ENCODE measurements at places on chromosomes 1 and 21.

DNA sequence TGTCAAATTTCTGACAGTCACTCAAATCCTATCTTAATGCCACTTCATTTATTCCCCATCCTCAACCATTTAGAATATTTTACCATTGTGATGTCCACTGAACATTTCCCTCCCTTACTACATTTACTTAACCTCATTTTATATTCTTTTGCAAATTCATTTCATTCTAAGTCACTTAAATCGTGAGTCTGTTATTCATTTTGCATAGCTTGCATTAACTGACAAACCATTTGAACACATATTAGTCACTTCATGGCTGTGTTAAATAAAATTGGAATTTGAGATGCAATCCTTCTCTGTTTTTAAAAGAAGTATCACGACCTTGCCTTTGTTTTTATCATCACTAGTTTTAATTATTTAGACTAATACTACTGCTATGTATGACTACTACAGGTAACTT, 199.4 kb upstream of the COL11A1 start:
- DNase-seq, result no peak

GRCh38 chr21:44506279-44507255, 33.4 kb downstream of the KRTAP10-1 start:
- DNase-seq, result no peak

- no peak for DNase-seq
These were observed 25.3 kb upstream of the ABCA4 start for GRCh38 chr1:94146273-94146672.

GRCh38 chr1:30908316-30908695, 252 bp downstream of the SDC3 start:
- no peak for DNase-seq

DNA sequence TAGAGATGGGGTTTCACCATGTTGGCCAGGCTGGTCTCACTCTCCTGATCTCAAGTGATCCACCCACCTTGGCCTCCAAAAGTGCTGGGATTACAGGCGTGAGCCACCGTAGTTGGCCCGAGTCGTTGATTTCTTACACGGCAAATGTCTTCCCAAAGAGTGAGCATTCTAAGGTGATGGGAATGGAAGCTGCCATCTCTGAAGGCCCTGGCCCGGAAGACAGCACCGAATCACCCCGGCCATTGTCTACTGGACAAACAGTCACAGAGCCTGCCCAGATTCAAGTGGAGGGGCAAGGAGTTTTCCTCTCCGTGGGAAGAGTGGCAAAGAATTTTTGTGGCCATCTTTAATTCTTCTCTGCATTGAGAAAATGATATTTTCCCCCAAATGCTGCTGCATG, 92.1 kb upstream of the AJAP1 start:
- DNase-seq, result no peak

DNA sequence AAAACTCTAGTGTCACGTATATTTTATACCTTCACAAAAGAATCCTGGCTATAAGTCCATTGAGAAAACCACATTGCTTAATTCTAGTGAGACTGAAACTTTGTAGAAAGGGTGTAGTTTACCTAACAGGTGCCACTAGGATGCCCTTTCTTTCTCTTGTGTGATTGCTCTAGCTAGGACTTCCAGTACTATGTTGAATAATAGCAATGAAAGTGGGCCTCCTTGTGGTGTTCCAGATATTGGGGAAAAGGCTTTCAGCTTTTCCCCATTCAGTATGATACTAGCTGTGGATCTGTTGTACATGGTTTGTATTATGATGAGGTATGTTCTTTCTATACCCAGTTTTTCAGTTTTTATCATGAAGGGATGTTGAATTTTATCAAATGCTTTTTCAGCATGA, 39.7 kb upstream of the CHODL start:
- DNase-seq, result no peak

- DNase-seq, result no peak
These were observed 6.6 kb upstream of the FOXE3 start for GRCh38 chr1:47409311-47410067.

DNA sequence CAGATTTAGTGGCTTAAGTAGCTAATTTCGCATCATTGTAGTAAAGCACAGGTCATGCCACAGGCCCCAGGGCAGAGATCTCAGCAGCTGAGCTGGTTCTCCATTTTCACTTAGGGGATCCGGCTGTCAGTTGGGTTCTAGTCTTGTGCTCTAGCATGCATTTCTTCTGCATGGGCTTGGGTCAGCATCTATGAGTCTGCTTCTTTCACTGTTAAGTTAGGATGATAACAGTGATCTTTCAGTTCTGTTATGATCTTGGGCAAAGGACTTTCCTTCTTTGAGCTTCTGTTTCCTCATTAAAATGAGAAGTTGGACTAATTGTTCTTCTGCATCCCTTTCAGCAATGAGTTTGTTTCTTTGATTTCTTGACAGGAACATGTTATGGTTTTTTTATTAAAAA, 123.6 kb upstream of the DNAH14 start:
- no peak for DNase-seq

- no peak for DNase-seq
These were observed 9.0 kb upstream of the RPL5 start for GRCh38 chr1:92822879-92823278.
